ENCODE measurements at places on chromosomes 2 and 18.

- no peak for DNase-seq
Observed at GRCh38 chr2:20092226-20092900, 40.9 kb upstream of the LAPTM4A start.

- no peak for DNase-seq
Observed at GRCh38 chr2:19373352-19373751, 14.9 kb upstream of the OSR1 start.

DNA sequence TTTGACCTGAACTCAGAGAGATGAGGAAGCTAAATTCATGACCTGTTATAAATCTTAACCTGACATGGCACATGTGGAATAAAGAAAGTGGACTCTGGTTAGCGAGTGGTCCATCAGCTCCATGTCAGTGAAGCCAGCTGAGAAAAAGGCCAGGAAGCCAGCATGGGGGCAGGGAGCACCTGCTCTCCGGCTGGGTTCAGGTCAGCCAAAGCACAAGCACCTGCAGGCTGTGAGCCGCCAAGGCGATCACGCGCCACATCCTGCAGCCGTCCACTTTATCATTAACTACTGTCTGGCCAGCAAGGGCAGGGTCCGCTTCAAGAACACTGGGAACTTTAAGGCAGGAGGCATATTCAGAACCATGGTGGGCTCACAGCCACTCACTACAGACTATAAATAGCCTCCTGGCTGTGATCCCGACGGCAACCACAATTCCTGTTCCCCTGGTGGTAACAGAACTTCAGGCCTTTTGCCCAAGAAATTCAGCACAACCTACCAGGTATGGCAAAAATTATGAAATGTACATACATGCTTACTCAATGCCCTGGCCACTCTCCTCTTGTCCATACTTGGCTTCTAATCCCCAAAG is 35.5 kb downstream of the ACVR1 start:
- no peak for DNase-seq

GRCh38 chr2:41151746-41152145 is 699.9 kb upstream of the SLC8A1 start:
- no peak for DNase-seq

DNA sequence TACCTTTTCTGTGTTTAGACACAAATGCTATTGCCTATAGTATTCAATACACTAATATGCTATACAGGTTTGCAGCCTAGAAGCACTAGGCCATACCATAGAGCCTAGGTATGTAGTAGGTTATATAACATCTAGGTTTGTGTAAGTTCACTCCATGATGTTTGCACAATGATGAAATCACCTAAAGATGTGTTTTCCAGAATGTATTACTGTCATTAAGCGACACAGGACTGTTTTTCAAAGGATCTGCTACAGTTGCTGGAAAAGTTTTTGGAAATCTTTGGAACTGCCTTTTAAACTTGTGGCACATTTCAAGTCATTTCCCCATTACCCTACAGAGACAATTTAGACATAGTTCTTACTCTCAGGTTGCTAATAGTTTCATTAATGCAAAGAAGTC is 9.3 kb downstream of the PSMD1 start:
- no peak for DNase-seq

DNA sequence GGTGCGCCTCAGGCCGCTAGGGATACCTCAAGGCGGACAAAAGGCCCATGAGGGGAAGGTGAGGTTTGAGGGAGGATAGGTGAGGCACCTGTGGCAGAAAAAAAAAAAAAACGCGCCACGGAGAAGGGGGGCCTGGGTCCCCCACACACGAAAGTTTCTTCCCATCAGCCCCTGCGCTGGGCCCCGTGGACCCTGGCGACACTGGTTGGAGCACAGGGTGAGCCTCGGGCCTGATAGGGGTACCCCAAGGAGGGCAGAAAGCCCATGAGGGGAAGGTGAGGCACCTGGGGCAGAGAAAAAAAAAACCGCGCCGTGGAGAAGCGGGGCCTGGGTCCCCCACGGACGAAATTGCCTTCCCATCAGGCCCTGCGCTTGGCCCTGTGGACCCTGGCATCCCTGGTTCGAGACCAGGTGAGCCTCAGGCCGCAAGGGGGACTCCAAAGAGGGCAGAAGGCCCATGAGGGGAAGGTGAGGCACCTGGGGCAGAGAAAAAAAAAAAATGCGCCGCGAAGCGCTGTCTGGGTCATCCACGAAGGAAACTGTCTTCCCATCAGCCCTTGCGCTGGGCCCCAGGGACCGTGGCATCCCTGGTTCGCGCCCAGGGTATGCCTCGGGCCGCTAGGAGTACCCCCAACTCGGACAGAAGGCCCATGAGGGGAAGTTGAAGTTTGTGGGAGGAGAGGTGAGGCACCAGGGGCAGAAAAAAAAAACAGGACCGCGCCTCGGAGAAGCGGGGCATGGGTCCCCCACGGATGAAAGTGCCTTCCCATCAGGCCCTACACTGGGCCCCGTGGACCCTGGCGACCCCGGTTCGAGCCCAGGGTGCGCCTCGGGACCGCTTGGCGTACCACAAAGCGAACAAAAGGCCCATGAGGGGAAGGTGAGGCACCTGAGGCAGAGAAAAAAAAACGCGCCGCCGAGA is 226.2 kb downstream of the CCDC74A start:
- DNase-seq, result no peak

- no peak for DNase-seq
Observed at GRCh38 chr2:207504513-207505170, 25.1 kb upstream of the CREB1 start.

DNA sequence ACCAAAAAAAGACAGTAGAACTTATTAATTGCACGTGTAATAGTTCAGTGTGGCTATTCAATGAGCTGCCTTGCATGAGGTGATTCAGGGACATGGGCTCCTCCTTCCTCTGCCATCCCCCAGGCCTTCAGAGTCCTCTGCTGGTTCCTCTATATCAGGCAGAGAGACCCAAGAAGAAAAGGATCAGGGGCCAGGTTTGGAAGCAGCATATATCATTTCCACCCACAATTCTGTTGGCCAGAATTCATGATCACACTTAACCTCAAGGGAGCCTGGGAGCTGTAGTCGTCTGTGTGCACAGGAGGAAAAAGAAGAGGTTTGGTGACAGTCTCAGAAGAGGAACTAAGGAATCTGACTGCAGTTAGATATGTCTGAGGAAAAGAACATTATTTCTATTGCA is 114.0 kb upstream of the GLS start:
- DNase-seq, result no peak

GRCh38 chr2:575030-575726 is 102.0 kb downstream of the TMEM18 start:
- no peak for DNase-seq

GRCh38 chr18:28039691-28040090 is 137.2 kb downstream of the CDH2 start:
- DNase-seq, result no peak

DNA sequence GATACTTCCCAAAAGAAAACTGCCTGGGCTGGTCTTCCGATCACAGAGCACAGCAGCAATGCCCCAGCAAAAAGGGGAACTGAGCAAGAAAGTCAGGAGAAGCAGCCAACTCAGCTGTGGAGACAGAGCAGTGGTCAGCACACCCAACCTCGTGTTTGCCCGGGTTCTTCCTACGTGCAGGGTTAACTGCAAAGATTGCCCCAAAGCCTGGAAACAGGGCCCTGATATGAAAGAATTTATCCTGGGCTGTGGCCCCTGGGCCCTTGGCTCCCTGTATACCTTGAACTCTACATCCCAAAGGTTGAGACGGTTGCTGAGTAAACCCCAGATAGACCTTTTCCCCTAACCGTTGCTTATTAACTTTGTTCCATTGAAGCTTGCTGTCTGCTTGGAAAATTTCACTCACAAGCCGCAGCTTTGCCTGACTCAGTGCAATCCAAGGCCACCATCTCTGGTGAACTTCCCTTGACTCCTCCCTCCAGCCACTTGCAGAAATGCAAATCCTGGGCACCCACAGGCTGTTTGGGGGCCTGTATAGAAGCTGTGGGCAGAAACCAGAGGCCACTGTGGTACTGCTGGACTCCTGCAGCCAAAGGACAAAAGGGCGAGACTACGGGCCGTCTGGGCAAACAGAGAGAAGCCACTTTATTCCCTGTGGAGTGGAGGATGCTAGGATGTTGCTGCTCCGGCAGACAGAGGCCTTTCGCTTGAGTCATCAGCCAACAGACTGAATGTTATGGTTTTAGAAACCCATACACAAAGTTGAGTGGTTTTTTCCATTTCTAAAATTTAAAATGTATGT is 18.2 kb downstream of the NRP2 start:
- DNase-seq, result no peak

Data from GM20000 (cell line).